ENCODE measurements at places on chromosomes 7 and 10. TPM values are rescaled to one million over a fixed set of nuclear protein-coding genes. Genes with fewer than 3 reads are reported as not detected.
A peak's percentile ranks its signal among the peaks of the same experiment; 100 is the strongest.

GRCh38 chr7:94422827-94423460 lies 28.2 kb downstream of the COL1A2 start:
- no peaks in the 10 kb centered on the region for H3K4me1 ChIP-seq
- no peak overlapping the region for H3K27ac ChIP-seq
- no peak for DNase-seq
- H3K36me3 ChIP-seq: no peaks in the 10 kb centered on the region

UCMA gene
- total RNA-seq: 0.63 TPM

GRCh38 chr7:39950473-39951225 lies 593 bp downstream of the CDK13 start:
- H3K27ac ChIP-seq: peak overlapping the region; percentile 91
- DNase-seq: peak; percentile 77
- peaks cover 38% of the 10 kb centered on the region for H3K4me1 ChIP-seq
- H3K27me3 ChIP-seq: no peaks in the 10 kb centered on the region
- peak overlapping the region; percentile 78 for H3K4me3 ChIP-seq

GRCh38 chr7:29254591-29254990 lies 60.0 kb downstream of the CHN2 start:
- H3K27ac ChIP-seq: no peak overlapping the region
- H3K4me3 ChIP-seq: peak overlapping the region; percentile 32
- peaks cover 40% of the 10 kb centered on the region for H3K4me1 ChIP-seq
- DNase-seq: peak; percentile 85

DNA sequence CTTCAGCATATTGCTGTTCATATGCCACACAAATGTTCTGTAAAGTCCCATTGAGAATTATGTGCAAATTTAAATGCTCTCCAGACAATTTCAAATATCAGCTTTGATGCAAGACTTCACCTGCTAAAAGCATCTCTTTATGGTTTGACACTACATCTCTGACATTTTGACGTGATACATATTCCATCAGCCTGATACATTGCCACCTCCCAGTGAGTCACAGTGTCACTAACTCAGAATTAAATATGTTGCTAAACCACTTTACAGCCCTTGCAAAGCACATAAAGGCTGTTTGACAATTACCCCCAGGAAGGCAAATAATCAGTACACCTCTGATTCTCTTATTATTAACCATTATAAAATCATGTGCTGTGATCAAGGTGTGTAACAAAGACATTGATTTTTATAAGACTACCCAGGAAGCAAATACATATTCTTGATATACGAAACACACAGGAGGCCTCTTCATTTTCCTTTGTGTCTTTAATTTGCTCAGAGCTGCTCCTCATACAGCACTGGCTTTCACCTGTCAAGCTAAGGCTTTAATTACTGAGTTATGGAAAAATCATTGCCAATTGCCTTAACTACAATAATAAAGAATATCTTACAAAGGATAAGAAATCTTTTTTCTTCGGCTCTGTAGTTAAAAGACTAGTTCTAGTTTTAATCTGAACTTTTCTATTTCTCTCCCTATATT lies 547.5 kb upstream of the C7orf33 start:
- no peak overlapping the region for H3K27ac ChIP-seq
- H3K36me3 ChIP-seq: no peaks in the 10 kb centered on the region
- H3K4me3 ChIP-seq: no peak overlapping the region
- H3K27me3 ChIP-seq: no peaks in the 10 kb centered on the region
- H3K4me1 ChIP-seq: no peaks in the 10 kb centered on the region

ASB4 gene
- total RNA-seq: not detected
